CD8-positive, alpha-beta memory T cell (primary cell): ENCODE measurements at places on chromosomes 12 and 14.

GRCh38 chr12:58529114-58529665 is 391.1 kb downstream of the LRIG3 start:
- no peak overlapping the region for H3K4me3 ChIP-seq
- no peak for DNase-seq
- no peaks in the 10 kb centered on the region for H3K36me3 ChIP-seq
- no peaks in the 10 kb centered on the region for H3K27me3 ChIP-seq
- H3K4me1 ChIP-seq: no peaks in the 10 kb centered on the region
- no peak overlapping the region for H3K27ac ChIP-seq

DNA sequence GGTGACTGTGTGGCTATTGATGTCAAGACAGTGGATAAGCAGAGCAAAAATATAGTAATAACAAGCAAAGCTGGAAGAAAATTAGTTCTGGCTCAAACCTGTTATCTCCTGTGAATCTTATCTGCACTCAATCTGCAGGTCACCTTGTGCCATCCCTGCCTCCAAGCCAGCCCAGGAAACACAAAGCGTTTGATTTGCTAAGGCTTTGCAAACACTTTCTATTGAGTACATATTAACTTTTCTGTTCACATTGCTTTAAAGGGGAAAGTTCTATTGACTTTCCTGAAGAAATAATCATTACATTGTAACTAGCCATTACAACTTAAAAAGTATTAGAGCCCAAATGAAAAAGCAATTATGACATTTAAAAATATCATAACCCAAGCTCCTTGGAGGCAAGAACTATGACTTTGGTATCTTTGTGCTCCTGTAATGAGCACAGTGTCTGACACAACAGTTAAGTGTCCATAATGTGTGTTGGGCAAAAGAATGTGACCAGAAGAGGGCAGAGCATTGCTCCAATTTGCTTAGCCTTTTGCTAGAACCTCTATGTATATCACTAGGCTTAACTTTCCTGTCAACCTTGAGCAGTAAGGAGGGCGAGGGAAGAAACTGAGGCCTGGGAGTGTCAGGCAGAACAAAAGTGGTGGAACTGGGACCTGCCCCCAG is 24.7 kb downstream of the SERPINA3 start:
- no peak overlapping the region for H3K4me3 ChIP-seq
- no peaks in the 10 kb centered on the region for H3K27me3 ChIP-seq
- H3K36me3 ChIP-seq: no peaks in the 10 kb centered on the region
- no peak for DNase-seq
- H3K4me1 ChIP-seq: no peaks in the 10 kb centered on the region

- H3K4me3 ChIP-seq: no peak overlapping the region
- no peak overlapping the region for H3K27ac ChIP-seq
- H3K27me3 ChIP-seq: no peaks in the 10 kb centered on the region
Measured at GRCh38 chr12:23596568-23596967, 352.9 kb downstream of the SOX5 start.

DNA sequence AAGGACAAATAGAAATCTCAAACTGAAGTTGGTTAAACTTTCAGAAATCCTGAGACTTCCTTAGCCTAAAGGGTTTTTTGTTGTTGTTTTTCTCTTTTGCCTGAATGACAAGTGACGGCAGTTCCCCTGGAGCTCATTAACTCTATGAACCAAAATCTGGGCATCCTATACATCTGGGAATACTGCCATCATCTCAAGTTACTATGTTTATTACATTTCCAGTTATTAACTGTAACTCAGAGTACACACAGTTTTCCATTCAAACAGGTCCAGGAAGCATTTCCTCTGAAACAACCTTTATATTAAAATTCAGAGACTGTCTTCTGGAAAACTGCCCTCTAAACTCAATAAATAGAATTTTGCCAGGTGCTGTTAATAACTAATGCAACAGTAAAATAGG is 55.6 kb upstream of the CDKL1 start:
- H3K4me1 ChIP-seq: no peaks in the 10 kb centered on the region
- no peak for DNase-seq
- no peak overlapping the region for H3K27ac ChIP-seq
- no peaks in the 10 kb centered on the region for H3K27me3 ChIP-seq
- H3K4me3 ChIP-seq: no peak overlapping the region

- H3K27me3 ChIP-seq: no peaks in the 10 kb centered on the region
- H3K4me3 ChIP-seq: no peak overlapping the region
- H3K27ac ChIP-seq: no peak overlapping the region
- H3K4me1 ChIP-seq: no peaks in the 10 kb centered on the region
Measured at GRCh38 chr12:62767946-62768345, 167.0 kb downstream of the PPM1H start.

DNA sequence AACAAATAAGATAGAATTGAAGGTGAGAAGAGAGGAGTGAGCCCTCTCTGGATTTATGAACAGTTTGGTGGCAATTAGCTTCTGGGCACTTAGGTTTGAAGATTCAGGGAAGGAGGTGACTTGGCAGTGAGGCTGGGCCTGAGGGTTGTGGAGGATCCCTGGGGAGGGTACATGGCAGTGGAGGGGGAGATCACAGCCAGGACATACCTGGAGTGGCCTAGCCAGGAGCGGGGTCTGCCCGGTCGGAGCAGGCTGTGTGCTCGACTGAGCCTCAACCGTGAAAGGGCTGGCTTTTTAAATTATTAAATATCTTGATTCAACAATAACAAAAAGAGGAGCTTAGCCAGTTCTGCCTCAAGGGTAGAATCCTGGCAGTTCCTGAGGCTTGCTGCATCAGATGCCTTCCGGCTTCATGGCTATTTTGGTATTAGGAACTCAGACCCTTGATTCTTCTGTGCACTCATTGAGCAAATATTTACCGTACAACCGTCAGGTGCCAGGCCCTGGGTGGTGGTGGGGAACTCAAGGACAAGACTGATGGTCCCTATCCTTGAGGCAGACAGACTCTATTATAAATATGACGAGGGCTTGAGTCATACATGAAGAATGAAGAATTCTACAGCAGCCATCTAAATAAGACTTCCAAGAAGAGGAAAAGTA is 73.4 kb downstream of the SPTB start:
- no peaks in the 10 kb centered on the region for H3K36me3 ChIP-seq
- no peak overlapping the region for H3K27ac ChIP-seq
- no peaks in the 10 kb centered on the region for H3K27me3 ChIP-seq
- no peak overlapping the region for H3K4me3 ChIP-seq
- H3K4me1 ChIP-seq: no peaks in the 10 kb centered on the region

DNA sequence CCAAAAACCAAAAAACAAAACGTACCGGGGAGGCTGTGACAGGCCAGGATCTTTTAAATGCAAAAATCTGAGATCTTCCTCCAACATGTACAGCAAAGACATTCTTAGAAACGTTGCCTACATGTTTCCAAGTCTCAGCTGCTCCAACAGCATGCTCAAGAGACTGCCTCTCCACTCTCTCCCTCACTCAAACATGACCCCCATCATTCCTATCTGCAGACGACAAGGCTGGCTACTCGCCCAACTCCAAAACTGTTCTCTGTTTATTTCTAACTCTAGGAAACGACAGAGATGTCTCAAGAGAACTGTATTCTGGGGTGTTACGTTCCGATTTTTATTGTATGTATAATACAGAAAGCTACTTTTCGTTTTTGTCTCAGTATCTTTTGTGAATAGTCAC is 57.5 kb upstream of the TMCC3 start:
- no peak overlapping the region for H3K27ac ChIP-seq
- no peaks in the 10 kb centered on the region for H3K36me3 ChIP-seq
- H3K4me1 ChIP-seq: no peaks in the 10 kb centered on the region

DNA sequence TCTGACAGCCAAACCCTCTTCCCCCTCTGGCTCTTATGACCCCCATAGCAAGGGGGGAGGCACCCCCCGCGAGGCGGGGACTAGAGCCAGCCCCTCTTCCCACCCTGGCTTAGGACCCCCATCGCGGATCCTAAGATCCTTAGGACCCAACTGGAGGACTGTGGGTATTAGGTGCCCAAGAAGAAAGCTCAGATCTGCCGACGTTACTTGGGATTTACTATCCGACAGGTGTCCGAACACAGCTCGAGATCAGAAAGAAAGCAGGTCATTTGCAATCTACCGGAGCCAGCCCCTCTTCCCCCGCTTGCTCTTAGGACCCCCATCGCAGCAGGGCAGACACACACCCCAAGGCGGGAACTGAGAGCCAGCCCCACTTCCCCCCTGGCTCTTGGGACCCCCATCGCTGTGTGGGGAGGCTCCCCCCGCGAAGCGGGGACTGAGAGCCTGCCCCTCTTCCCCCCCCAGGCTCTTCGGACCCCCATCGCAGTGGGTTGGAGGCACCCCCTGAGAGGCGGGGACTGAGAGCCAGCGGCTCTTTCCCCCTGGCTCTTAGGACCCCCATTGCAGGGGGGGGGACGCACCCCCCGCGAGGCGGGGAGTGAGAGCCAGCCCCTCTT is 46.8 kb downstream of the DDX11 start:
- H3K4me1 ChIP-seq: peaks cover 17% of the 10 kb centered on the region
- peaks cover 11% of the 10 kb centered on the region for H3K27me3 ChIP-seq
- no peak for DNase-seq
- no peak overlapping the region for H3K4me3 ChIP-seq

GRCh38 chr14:95529216-95529615 is 5.6 kb upstream of the GLRX5 start:
- no peak overlapping the region for H3K27ac ChIP-seq
- H3K27me3 ChIP-seq: no peaks in the 10 kb centered on the region
- peaks cover 40% of the 10 kb centered on the region for H3K4me1 ChIP-seq

DNA sequence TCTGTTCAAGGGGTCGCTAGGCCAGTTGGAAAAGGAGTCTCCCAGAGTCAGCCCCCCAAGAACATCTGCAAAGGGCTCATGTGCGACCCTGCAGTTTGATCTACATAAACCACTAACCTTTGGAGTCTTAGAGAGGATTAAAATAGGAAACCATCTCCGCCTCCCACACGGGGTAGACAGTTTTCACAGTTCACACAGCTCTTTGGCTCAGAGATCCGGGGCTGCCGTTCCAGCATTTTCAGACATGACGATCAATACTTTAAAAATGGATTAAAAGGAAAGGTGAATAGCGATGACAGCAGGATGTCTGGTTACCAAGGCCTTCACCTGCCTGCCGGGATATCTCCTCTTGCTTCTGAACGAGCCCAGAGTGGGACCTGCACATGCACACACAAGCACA is 59.8 kb upstream of the BCL11B start:
- DNase-seq: no peak
- H3K4me1 ChIP-seq: no peaks in the 10 kb centered on the region
- no peak overlapping the region for H3K27ac ChIP-seq
- no peak overlapping the region for H3K4me3 ChIP-seq
- H3K36me3 ChIP-seq: no peaks in the 10 kb centered on the region
- H3K27me3 ChIP-seq: no peaks in the 10 kb centered on the region

GRCh38 chr12:130879212-130879686 is 7.4 kb downstream of the RAN start:
- peaks cover 11% of the 10 kb centered on the region for H3K4me1 ChIP-seq
- no peak overlapping the region for H3K27ac ChIP-seq
- no peak overlapping the region for H3K4me3 ChIP-seq

DNA sequence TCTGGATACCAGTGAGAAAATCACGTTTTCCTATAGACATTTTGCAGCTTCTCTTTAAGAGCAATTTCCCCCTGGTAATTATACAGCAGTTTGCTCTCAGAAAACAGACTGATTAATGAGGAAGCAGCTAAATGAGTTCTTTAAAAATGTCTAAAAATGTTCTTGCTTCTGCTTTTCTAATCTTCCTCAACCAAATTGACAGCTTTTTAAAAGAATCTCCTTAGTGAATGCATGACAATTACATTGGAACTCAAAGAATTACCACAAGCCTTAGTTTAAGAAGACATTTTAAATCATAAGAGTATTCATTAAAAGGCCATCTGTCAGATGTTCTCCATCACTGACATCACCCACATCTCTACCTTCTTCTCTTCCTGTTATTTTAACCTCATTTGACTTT is 135.8 kb upstream of the PLXNC1 start:
- DNase-seq: no peak
- no peak overlapping the region for H3K27ac ChIP-seq
- H3K27me3 ChIP-seq: no peaks in the 10 kb centered on the region
- H3K4me1 ChIP-seq: peaks cover 5% of the 10 kb centered on the region
- no peak overlapping the region for H3K4me3 ChIP-seq

DNA sequence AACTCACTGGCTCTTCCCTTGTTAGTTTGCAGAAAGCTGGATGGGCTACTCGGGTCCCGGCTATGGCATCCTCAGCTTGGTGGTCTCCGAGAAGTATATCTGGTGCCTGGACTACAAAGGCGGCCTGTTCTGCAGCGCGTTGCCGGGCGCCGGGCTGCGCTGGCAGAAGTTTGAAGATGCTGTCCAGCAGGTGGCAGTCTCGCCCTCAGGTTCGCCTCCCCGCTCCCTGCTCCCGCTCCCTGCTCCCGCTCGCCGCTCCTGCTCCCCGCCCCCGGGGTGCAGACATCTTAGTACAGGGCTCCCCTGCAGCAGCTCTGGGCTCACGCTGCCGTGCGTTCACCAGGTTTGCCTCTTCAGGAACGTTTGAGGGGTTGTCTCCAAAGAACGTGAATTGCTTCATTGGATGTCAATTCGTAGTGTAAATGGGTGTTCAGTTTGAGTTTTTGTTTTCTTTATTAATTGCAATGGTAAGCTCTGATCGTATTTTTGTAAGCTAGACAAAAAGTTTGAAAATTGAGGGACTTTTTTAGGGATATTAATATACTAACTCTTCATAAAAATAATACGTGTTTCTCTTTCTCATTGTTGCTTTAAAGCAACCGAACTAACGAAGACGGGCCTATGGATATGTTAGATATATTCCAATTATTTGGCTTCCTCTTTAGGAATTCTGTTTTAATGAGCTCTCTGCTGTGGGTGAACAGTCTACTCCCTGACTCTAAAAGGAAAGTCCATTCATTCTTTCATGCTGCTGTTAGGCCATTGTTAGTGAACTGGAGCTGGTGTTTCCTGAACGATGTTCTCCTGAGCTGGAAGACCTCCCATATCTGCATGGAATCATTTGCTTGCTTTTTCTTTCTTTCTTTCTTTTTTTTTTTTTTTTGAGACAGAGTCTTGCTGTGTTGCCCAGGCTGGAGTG is 71.3 kb downstream of the ANKRD9 start:
- H3K27me3 ChIP-seq: no peaks in the 10 kb centered on the region
- no peaks in the 10 kb centered on the region for H3K4me1 ChIP-seq
- DNase-seq: peak; percentile 68
- no peak overlapping the region for H3K27ac ChIP-seq

DNA sequence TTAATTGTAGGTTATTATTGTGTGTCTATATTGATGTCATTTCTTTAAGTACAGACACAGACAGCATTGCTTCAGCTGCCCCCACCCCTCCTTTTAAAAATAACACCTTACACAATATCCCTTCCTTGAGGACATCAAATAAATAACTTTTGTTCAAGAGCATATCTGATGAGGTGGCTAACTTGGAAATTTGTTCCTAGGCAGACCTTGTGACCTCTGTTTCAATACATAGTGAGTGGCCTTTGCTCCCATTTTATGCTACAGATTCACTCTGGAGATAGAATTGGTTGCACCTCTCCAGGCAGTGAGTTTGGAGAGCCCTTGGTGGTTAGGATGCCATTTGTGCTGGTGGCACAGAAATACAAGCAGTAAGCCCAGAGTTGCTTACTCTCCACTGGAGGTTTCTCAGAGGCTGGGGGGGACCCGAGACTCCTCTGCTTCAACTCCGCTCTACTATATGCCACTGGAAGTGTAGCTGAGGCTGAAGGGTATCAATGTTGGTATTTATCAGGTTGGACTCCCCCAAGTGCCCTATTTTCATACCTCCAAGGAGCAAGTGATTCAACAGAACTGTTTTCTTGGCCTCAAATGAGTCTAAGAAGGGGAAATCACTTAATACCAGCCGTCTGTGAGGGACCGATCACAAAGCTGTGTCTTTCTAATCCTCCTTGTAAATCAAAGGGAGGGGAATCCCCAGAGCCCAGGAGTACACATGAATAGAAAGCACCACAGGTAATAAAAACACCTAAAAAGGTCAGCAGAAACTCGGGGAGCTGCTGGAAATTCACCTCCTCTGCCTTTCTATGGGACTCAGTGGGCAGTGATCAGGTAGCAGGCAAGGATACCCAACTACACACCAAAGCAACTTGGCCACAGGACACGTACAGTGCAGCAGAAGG is 463.1 kb downstream of the RAD51B start:
- H3K27ac ChIP-seq: peak overlapping the region; percentile 52
- DNase-seq: peak; percentile 18
- H3K4me3 ChIP-seq: peak overlapping the region; percentile 3
